ENCODE measurements at places on chromosomes 7 and 10. TPM values are rescaled to one million over a fixed set of nuclear protein-coding genes. Genes with fewer than 3 reads are reported as not detected.

DNA sequence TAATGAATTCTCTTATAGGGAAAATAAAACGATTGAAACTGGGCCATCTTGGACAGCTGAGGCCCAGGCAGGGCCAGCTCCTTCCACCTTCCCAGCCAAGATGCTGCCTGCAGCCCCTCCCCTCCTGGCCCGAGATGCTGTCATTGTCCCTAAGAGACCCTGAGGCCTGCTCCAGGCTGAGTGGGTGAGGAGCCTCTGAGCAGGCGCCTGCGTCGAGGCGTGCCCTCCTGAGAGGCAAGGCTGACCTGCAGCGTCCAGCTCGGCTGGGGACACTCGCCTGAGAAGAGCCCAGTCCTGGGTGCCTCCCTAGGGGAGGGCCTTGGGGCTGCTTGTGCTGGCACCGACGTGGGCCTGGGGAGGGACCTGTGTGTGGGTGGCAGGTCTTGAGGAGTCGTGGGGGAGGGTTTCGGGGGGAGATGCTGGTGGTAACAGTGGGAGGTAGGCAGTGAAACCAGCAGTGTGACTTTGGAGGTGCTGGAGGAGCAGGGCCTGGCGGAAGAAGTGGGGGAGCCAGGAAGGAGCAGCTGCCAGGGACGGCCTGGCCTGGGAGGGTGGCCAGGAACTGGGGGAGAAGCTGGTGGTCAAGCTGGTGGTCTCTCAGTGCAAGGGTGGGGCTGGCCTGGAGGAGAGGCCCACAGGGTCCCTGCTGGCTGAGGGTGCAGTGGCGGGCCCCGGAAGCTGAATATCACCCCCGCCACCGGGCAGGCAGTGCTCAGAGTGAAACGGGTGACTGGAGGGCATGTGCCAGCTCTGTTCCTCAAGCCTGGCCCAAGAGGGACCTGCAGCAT is 7.9 kb downstream of the GPR146 start:
- DNase-seq, result no peak
- no peaks in the 10 kb centered on the region for H3K36me3 ChIP-seq
- no peak overlapping the region for H3K27ac ChIP-seq
- H3K27me3 ChIP-seq, result no peaks in the 10 kb centered on the region
- H3K4me3 ChIP-seq, result no peak overlapping the region
- H3K4me1 ChIP-seq, result peaks cover 45% of the 10 kb centered on the region

DNA sequence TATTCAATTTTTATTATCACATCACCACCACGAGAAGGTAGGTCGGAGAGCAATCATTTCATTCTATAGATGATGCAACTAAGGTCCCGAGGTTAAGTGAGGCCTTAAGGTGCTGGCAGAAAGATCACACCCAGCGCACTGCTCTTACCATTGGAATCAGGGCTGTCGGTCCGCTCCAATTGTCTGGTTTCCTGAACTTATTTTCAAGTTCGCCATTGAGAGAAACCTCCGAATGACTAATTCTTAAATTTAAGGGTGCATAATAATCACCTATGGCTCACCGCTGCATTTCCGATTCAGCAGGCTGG is 625 bp upstream of the GSTO2 start:
- no peaks in the 10 kb centered on the region for H3K27me3 ChIP-seq
- peak overlapping the region; percentile 93 for H3K27ac ChIP-seq
- H3K4me1 ChIP-seq, result peaks cover 48% of the 10 kb centered on the region

GRCh38 chr7:24908166-24908565 is 71.8 kb downstream of the OSBPL3 start:
- peaks cover 35% of the 10 kb centered on the region for H3K4me1 ChIP-seq
- H3K4me3 ChIP-seq, result no peak overlapping the region
- no peaks in the 10 kb centered on the region for H3K27me3 ChIP-seq
- H3K27ac ChIP-seq, result no peak overlapping the region
- peaks cover 24% of the 10 kb centered on the region for H3K36me3 ChIP-seq
- no peak for DNase-seq

DNA sequence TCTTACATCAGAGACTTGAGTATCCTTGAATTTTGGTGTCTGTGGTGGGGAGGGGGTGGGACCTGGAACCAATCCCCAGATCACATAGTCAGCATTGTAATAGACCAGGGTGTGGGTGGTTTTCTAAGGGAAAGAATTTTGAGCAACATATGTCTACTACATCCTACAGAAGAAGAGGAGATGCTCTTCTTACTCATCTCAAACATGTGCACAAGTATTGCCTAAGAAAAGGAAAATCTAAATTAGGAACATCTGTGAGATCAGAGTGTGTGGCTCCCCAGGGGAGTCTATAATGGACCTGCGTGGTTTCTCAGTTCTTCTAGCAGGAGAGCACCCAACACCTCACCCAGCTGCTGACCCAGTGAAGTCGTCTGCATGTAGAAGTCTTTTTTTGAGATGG is 148.8 kb downstream of the CCDC3 start:
- no peaks in the 10 kb centered on the region for H3K4me1 ChIP-seq
- H3K27me3 ChIP-seq, result peaks cover 18% of the 10 kb centered on the region
- DNase-seq, result no peak
- H3K4me3 ChIP-seq, result no peak overlapping the region
- H3K27ac ChIP-seq, result no peak overlapping the region
- no peaks in the 10 kb centered on the region for H3K36me3 ChIP-seq

- no peak for DNase-seq
- no peak overlapping the region for H3K27ac ChIP-seq
- H3K27me3 ChIP-seq, result no peaks in the 10 kb centered on the region
- H3K36me3 ChIP-seq, result no peaks in the 10 kb centered on the region
- no peak overlapping the region for H3K4me3 ChIP-seq
Observed at GRCh38 chr10:119412244-119413092, 130.1 kb downstream of the RGS10 start.

DNA sequence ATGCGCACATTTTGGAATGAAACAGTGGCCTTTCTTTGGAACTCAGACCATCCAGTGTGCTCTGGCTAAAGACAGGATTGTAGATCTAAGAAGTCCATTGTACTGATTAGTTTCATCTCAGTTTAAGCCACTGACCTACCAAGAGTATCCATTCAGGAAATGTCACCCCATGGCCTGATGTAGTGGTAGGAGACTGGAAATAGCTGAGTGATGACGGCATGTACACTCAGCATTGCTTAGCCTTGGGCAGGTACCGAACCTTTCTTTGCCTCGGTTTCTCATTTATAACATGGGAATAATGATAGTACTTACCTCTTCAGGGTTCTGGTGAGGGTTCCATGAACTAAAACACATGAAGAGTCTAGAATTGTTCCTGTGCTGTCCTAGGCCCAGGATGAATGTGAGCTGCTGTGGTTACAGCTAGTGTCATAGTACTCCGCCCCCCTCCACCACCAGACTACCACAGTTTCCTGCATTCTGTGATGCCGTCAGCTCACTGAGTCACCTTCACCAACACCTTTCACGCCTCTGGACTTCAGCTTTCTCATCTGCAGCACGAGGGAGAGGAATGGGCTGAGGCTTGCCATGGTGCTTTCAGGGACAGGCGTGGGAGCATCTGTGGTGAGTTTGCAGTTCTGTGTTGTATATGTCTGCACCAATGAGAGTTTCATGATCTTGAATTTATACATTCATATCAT is 484.0 kb upstream of the GALNT17 start:
- peak overlapping the region; percentile 64 for H3K27ac ChIP-seq
- peaks cover 21% of the 10 kb centered on the region for H3K4me1 ChIP-seq
- peaks cover 7% of the 10 kb centered on the region for H3K27me3 ChIP-seq
- peak overlapping the region; percentile 32 for H3K4me3 ChIP-seq

DNA sequence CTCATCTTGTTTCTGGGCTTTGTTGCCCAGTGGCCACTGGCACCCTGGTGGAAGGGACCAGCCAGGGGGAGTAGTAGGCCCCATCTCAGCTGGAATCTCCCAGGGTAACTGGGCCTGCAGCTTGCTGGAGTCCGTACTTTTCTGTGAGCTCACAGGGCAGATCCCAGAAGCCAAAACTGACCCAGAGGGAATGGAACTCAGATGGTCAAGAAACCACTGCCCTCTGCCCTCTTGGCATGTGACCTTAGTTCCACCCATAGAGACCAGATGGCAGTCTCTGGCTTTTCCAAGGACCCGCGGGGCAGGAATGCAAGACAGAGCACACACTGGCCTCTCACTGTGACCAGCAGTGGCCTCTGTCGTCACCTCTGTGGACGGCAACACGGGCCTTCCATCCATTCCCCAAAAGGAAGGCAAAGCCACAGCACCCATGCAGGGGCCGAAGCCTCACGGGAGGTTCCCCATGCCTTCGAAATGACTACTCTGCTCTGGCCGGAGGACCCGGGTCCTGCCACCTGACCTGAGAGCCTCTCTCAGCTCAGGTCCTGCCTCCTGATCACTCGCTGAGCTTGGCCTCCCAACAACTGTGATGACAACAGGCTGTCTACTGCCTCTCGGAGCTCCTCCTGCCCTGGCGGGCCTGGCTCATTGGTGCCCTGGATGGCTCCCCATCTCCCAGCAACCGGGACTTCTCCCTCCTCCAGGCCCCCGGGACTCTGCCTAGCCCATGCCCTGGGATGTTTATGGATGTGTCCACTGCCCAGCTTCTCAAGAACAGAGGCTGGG is 29.9 kb downstream of the MYL10 start:
- DNase-seq, result no peak
- H3K27me3 ChIP-seq, result no peaks in the 10 kb centered on the region
- no peaks in the 10 kb centered on the region for H3K4me1 ChIP-seq
- no peak overlapping the region for H3K4me3 ChIP-seq

DNA sequence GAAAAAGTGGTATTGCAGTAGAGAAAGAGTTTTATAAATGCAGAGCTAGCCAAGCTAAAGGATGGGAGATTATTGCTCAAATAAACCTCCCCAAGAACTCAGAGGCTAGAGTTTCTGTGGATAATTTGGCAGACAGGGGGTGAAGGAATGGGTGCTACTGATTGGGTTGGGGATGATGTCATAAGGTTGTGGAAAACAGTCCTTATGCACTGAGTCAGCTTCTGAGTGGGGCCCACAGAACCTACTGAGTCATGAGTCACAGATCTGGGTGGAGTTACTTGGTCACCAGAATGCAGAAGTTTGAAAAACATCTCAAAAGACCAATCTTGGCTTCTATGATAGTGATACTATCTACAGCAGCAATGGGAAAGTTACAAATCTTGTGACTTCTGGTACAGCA is 1146.7 kb downstream of the TYW1 start:
- H3K4me1 ChIP-seq, result no peaks in the 10 kb centered on the region
- no peaks in the 10 kb centered on the region for H3K27me3 ChIP-seq
- no peaks in the 10 kb centered on the region for H3K36me3 ChIP-seq
- H3K27ac ChIP-seq, result no peak overlapping the region
- no peak overlapping the region for H3K4me3 ChIP-seq

- no peaks in the 10 kb centered on the region for H3K4me1 ChIP-seq
- no peak overlapping the region for H3K27ac ChIP-seq
- peaks cover 5% of the 10 kb centered on the region for H3K27me3 ChIP-seq
- H3K36me3 ChIP-seq, result no peaks in the 10 kb centered on the region
Observed at GRCh38 chr10:94059178-94059883, 65.6 kb downstream of the PLCE1 start.

DNA sequence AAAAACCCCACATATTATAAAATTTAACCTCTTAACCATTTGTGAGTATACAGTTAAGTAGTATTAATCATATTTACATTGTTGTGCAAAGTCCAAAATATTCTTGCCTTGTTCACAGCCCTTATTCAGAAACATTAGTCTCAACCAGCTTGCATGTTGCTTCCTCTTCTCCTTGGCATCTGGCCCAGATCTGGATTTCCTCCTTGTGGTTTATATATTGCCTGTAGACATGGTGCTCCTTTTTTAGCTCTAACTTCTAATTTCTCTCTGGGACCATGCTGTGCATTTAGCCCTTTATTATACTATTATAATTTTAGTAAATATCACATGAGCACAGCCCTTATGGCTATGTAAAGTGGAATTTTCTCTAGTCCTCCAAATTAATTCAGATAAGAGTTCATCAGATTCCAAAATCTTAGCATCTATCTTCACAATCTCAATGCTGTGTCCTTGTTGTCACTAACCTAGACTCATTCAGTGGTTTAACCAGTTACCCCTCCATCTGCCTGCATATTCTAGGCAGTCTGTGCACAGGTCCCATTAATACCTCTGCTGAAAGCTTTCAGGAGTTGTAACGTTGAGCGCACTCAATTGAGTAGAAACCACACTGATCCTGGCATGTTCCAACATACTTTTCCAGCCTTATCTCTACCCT is 7.9 kb downstream of the CPED1 start:
- DNase-seq, result no peak
- no peak overlapping the region for H3K27ac ChIP-seq
- H3K4me1 ChIP-seq, result peaks cover 12% of the 10 kb centered on the region
- no peaks in the 10 kb centered on the region for H3K36me3 ChIP-seq
- no peak overlapping the region for H3K4me3 ChIP-seq

DNA sequence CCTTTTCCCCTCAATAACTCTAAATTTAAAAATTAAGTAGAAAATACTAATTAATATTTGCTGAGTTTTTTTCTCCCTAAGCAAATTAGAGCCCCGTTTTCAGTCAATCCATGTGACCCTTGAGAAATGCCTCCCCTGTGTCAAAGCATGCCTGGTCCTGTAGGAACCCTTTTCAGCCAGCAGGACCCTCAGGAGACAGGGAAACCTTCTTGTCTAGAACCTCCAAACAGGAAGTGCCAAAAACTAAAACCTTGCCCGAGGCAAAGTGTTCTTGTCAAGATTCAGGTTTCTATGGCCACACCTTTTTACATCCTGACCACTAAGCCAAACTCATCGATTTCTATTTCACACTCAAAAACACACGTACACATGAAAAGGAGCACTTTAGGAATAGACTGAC is 60.1 kb upstream of the NFE2L3 start:
- no peaks in the 10 kb centered on the region for H3K36me3 ChIP-seq
- DNase-seq, result no peak
- H3K27me3 ChIP-seq, result no peaks in the 10 kb centered on the region
- H3K27ac ChIP-seq, result no peak overlapping the region

- H3K27ac ChIP-seq, result no peak overlapping the region
- no peaks in the 10 kb centered on the region for H3K4me1 ChIP-seq
- no peaks in the 10 kb centered on the region for H3K36me3 ChIP-seq
- no peaks in the 10 kb centered on the region for H3K27me3 ChIP-seq
- DNase-seq, result no peak
Observed at GRCh38 chr10:115355162-115355760, 262.1 kb downstream of the ATRNL1 start.

GRCh38 chr10:52146766-52147165 is 167.3 kb upstream of the DKK1 start:
- DNase-seq, result no peak
- H3K4me1 ChIP-seq, result no peaks in the 10 kb centered on the region
- H3K4me3 ChIP-seq, result no peak overlapping the region
- H3K27ac ChIP-seq, result no peak overlapping the region
- H3K27me3 ChIP-seq, result no peaks in the 10 kb centered on the region
- H3K36me3 ChIP-seq, result no peaks in the 10 kb centered on the region

- H3K36me3 ChIP-seq, result no peaks in the 10 kb centered on the region
- peaks cover 6% of the 10 kb centered on the region for H3K4me1 ChIP-seq
- H3K4me3 ChIP-seq, result no peak overlapping the region
- H3K27ac ChIP-seq, result no peak overlapping the region
Observed at GRCh38 chr10:12984165-12984747, 17.3 kb downstream of the CCDC3 start.

GRCh38 chr7:73463966-73464365 is 30.4 kb downstream of the FZD9 start:
- H3K4me1 ChIP-seq, result peaks cover 4% of the 10 kb centered on the region
- no peak for DNase-seq
- peaks cover 75% of the 10 kb centered on the region for H3K36me3 ChIP-seq

The TMEM130 gene
- not detected for total RNA-seq

The AKR1C2 gene
- total RNA-seq, result not detected

The ZNF736 gene
- 22.5 TPM for total RNA-seq

The CALHM1 gene
- total RNA-seq, result 0.73 TPM

The PTPRZ1 gene
- total RNA-seq, result not detected

The IGFBP1 gene
- not detected for total RNA-seq

The LIPM gene
- not detected for total RNA-seq

The CFAP46 gene
- not detected for total RNA-seq

The CPA4 gene
- not detected for total RNA-seq

The THSD7A gene
- total RNA-seq, result not detected

The FGL2 gene
- 4.2 TPM for total RNA-seq

The DIP2C gene
- total RNA-seq, result 0.70 TPM
